Activated T-cell treated with anti-CD3 and anti-CD28 coated beads for 4 hours (primary cell): ENCODE measurements at places on chromosomes 16 and 17.

DNA sequence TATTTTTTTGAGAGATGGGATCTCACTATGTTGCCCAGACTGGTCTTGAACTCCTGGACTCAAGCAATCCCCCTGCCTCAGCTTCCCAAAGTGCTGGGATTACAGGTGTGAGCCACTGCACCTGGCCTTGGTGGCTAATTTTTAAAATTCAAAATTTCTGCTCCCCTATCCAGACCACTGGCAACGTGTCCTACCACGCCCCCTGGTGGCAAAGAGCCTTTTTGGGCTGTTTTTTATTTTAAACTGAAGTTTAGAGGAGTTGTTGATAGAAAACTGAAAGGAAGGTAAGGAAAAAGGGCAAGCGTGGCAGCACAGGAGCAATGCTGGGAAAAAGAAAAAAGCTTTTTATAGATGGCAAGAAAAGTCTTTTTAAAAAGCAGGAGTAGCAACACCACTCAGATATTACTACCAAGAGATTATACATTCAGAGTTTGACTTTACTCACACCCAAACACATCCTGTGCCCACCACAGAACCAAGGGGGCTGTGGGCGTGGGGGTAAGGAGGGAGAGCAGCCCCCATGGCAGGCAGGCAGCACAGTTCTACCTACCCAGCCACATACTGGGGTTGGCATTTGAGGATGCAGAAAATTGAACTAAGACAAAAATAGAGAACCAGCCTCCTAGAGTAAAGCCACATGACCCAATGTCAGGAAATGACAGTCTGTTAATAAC lies 4.2 kb upstream of the MXRA7 start:
- peak; percentile 81 for DNase-seq

DNA sequence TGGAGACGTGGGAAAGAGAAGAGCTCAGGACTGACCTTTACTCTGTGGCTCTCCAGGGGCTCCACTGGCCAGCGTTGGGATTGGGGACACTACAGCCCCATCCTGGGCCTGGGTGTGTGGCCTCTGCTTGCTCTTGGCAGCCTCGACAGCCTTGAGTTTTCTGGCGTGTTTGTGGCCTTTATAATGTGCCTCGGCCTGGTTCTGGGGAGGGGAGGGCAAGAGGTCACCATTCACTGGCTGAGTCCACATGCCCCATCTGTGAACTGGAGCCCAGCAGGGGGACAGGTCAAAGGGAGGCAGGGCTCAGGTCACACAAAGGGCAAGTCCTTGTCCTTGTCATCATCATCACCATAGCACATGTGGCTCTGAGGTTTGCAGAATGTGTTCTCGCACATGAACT lies 11.7 kb downstream of the NKIRAS2 start:
- no peak for DNase-seq

GRCh38 chr16:5838725-5839124 lies 741.1 kb upstream of the EEF2KMT start:
- DNase-seq = no peak

GRCh38 chr16:54679531-54679930 lies 251.1 kb upstream of the IRX5 start:
- no peak for DNase-seq

GRCh38 chr17:16281351-16281750 lies 64.3 kb downstream of the PIGL start:
- no peak for DNase-seq

- DNase-seq = no peak
Observed at GRCh38 chr16:83648347-83648746, 159.4 kb upstream of the HSBP1 start.

- peak; percentile 73 for DNase-seq
Observed at GRCh38 chr17:6913608-6914443, 82.0 kb upstream of the ALOX12 start.

DNA sequence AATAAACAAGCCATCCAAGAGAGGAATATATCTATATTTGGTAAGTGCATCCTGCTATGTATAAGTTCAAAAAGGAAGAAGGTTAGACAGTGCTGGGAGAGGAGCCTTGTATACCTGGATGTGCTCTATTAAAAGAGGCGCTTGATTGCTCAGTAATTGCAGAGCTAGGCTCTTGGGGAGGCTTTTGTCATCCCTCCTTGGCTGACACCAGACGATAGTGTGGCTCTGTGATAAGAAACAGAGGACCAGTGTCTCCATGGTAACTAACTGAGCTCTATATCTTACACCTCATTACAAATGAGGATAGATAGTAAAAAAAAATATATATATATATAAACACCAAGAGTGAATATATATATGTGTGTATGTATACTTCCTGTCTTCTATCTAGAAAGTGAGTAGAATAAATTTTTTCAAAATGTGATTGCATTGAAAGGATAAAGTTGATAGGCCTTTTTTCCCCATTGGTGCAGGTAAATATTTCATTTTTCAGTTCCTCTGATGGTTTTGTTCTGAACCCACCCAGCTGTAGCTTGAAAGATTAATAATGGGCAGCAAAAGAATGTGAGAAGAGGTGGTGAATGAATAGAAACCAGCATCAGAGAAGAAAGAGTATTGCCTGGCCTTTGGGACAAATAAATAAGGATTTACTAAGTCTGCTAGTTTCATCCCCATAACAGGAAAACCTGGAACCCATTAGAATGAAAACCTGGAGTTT lies 303.7 kb downstream of the ZFHX3 start:
- no peak for DNase-seq

DNA sequence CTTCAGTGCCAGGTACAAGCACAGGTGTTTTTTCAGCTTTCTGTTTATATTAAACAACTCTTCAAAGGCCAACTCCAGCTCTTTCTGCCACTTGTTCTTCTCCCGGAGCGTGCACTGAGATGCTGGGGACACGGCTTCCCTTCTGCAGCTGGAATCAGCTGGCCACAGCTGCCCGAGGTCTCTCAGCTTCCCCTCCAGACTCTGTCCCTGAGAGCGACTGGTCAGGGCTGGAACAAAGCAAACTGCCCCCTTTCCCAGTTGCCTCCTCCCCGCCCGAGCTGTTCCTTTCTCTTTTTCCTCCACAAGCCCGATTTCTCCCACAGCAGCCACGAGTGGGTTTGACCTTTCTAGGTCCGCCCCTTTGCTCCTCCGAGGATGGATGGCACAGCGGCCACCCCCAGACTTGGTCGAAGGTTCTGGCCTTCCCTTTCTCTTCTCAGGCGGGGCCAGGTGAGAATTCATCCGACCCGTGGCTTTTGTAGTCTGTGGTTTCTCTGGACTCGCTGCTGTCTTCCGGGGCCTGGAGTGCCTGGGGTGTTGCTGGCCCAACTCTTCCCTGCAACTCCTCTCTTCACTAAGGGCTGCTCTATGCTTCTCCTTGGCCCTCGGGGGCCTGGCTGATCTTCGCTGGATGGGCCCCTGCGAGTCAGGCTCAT lies 11.5 kb downstream of the CEP295NL start:
- DNase-seq = no peak

GRCh38 chr16:57950382-57950781 lies 20.5 kb downstream of the CNGB1 start:
- DNase-seq = no peak

DNA sequence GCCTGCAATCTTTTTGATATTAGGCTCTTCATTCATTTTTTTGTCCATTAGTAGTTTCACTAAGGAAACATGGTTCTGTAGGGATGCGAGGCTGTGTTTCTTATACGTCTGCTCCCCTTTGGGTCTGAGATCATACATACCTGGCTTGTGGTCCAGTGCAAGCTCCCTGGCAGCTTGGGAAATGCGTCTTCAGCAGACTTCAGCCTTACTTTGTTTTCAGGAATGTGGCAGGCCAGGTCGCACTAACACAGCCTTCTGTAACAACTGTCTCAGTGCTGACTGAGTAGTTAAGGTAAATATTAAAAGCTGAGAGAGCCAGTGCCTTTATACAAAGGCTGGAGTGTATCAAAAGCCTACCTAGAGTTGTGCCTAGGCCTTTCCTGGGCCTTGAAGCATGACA lies 970.5 kb upstream of the EEF2KMT start:
- no peak for DNase-seq

DNA sequence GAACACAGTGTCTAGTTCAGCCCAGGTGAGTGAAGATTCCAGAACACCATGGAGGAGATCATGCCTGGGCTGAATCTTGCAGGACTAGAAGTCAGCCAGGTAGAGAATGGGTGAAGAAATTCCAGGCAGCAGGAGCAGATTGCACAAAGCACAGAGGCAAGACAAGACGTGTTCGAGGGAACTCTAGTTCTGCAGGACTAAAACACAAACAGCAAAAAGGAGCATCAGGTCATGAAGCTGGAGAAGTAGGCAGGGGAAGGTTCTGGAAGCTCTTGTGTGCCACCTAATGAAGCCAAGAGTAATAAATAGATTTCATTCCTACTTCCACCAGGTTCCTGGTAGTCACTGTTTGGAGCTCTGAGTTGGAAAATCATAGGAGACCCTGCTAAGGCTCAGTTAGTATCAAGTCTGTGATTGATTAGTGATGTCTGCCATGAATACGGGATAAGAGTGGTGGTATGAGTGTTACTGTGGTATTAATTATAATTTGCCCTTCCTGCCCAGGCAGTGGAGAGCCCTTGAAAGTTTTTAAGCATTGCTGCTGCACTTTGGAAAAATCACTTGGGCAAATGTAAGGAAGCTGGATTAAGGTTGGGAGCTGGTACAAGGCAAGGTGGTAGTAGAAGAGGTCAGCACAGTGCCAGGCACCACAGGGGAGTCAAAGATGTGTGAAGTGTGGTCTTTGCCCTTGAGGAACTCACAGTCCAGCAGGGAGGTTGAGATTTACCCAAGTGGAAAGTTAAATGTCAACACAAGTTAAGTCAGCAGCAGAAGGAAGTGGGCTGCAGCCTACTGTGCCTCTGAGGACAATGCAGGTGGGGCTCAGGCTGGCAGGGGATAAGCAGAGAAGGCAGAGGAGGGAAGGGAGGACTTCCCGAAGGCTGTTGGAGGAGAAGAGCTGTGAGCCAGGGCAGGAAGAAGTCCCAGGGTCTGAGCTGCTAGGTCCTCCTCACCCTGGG lies 13.5 kb upstream of the FOXN1 start:
- DNase-seq = no peak

DNA sequence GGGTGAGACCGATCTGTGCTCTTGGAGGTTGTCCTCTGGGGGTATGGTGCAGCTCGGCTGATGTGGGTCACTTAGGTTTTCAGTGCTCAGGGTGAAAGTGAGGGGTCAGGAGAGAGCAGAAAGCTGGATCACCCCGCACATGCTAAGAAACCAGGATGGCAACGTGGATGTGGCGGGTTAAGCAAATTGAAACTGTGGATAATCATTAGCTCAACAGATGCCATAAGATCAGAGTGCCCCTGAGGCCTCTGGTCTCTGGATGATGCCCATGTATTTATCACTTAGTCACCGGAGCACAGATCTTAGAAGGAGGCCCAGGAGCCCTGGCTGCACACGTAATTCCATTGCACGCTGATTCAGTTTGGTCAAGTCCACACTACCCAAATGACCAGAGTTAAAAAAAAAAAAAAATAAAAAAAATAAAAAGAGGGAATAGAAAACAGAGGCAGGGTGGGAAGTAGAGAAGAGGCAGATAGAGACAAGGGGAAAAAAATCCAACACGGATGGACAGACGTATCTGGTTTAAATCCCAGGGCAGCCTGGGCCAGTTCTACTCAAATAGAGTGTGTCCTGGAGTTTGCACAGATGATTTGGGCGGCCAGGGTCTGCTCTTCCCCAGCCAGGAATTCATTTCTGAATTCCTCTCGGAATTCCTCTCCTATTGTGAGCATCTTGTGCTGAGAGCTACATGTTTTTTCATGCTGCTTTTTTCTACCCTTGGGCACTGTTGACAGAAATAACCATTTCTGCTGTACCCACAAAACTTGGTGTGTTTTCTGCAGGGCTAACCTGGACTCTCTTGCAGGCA lies 378.3 kb downstream of the CPPED1 start:
- DNase-seq = no peak

GRCh38 chr17:14768923-14769322 lies 468.0 kb downstream of the HS3ST3B1 start:
- DNase-seq = no peak

DNA sequence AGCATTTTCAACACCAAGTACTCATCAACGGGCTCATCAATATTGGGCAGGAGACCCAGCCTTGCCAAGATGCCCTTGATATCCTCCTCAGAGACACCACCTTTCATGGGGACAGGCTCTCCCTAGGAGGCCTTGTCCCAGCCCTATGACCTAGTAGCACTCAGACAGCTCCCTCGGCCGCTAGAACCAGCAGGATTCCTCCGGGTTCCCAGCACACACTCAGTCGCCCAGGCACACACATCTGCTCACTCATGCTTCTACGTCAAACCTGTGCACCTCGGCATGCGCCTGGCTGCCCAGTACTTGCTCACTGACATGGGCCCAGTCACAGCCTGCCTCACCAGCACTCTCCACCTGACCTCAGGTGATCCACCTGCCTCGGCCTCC lies 17.0 kb downstream of the SRCIN1 start:
- no peak for DNase-seq

DNA sequence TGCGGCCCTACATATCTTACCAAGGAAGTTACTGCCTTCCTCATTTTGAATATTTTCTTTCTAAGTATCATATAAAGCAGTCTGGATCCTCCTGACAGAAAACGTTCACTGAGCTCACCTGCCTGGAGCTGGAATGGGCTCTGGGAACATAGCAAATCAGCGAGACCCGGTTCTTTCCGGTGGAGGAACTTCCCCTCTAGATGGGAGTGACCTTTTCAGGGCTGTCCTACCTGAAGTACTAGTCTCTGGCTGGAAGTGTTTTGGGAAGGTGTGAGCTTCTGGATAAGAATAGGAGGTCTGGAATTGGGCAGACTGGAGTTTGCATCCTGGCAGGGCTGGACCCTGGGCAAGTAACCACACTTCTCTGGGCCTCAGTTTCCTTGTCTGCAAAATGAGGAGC lies 79.3 kb downstream of the SDR42E1 start:
- no peak for DNase-seq

- no peak for DNase-seq
Observed at GRCh38 chr17:33712120-33712519, 419.0 kb upstream of the ASIC2 start.

- no peak for DNase-seq
Observed at GRCh38 chr17:59892251-59892923, 356 bp downstream of the TUBD1 start.

- no peak for DNase-seq
Observed at GRCh38 chr17:64015447-64015846, 5.0 kb downstream of the ICAM2 start.

DNA sequence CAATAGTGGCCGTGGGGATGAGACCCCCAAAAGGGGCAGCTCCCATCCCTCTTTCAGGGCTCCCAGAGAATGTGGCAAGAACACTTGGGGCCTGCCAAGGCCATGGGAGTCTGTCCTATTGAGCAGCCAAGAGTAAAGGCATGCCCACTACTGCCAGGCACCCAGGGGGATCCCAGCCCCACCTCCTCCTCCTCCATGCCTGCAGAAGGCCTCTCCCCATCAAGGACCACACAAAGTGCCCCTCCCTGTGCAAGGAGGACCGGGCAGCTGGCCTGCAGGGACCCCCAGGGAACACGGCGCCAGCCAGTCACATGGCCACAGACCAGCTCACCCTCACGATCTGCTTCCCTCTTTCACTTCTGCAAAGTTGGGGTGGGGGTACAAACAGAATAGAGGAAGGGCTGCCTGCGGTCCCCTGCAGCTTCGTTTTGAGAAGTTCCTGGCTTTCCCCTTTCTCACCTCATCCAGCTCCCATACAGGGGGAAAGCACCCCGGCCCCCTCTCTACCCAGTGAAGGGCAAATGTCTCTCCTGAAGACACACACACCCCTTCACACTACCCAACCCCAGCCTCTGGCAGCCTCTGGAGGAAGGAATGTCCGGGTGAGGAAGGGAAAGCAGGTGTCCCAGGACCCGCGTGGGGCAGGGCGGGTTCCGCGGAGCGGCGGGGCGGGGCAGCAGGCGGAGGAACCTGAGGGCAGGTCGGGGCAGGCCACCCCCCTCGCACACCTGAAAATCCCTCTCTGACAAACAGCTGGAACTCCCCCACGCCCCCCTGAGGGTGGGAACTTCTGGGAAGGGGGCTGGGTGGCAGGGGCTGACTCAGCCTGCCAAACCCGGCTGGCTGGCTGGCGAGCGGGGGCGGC lies 2.0 kb downstream of the PPP1R9B start:
- DNase-seq = peak; percentile 87
